Stimulated activated CD4-positive, alpha-beta T cell treated with anti-CD3 and anti-CD28 coated beads, Interleukin-1b, Interleukin-23, amount 100 ng/mL, for 1 hour (primary cell): ENCODE measurements at places on chromosomes 11 and 22.

DNA sequence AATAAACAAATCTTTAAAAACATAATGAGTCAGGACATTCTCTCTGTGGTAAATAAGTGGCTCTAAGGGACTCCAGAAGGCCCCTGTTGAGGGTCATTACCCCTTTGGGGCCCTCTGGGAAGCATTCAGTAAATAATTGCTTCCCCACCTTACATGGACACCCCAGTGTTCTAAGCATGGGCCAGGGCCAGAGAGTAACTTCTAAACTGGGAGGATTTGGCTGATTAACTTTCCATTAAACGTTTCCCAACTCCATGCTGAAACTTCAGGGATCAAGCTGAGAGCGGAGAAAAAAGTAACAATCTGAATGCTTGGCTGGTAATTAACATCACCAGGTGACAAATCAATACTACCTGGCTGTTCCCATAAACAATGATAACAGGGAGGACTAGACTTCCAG lies 783.9 kb upstream of the LRRC4C start:
- no peak for DNase-seq

DNA sequence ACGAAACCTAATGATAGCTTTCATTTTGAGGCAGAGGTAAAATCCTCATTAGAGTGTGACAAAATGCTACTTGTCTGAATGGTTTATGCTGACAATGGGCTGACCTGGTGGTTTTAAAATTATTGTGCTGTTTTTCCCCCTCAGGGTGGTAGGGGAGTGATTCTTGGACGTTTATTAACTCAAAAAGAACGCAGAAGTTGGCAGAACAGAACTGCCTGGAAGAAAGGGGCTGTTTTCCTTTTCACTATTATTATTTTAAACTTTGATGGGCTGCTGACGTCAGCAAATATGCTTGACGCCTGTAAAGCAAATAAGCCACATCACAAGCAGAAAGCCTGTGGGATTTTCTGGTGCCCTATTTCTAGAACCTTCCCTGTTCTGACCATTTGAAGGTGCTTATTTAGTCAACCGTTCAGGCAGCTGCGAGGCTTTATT lies 4.0 kb downstream of the RASSF10 start:
- DNase-seq = no peak

DNA sequence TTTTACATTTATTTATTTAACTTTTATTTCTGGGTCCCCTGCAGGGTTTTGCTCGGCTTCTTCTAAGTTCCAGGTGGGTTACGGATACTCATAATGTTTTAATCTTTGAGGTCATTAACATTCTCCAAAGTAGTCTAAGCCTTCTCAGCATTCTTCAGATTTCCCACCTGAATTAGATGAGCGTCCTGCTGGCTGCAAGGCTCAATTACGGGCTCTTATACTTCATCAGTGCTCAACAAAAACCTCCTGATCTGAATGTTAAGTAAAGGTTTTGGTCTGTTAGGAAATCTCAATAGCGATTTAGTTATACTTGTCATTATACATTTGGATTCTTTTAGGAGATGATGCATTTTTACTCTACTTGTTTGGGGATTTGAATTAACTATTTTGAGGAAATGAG lies 27.3 kb upstream of the NFRKB start:
- DNase-seq = no peak

DNA sequence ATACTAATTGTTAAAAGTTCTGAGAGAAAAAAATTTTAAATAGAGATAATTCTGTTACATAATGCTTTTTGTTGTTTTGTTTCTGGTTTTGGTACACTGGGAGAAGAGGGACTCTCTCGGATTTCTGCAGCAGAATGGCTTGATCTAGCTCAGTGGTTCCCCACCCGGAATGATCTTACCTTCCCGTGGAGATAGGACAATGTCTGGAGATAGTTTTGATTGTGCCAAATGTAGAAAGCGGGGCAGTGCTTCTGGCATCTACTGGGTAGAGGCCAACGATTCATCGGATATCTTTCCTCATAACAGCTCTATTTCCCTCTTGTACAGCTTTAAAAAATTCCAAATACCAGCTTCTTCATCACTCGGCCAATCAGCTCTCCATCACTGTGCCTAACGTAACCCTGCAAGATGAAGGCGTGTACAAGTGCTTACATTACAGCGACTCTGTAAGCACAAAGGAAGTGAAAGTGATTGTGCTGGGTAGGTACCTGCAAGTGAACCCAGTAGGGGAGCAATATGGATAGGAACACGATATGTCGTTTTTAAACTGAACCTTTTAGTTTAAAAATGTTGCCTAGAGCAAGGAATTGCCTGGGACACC lies 13.2 kb downstream of the CRTAM start:
- no peak for DNase-seq

DNA sequence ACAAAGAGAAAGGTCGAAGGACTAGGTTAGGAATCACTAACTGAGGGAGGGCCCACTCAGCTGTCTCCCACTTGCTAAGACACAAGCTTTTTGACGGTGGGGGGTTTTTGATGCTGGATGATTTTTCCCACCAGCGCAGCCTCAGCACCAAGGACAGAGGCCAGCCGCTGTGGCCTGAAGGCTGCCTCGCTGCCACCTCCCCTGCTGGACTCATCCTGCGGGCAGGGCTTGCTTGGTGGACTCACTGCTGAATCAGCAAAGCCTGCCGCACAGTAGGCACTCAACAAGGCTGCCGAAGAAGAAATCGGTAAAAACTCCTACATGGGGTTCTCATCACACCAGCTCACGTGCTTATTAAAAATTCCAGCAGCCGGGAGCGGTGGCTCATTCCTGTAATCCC lies 2.6 kb downstream of the ALG12 start:
- no peak for DNase-seq

GRCh38 chr22:19394274-19395050 lies 37.1 kb downstream of the HIRA start:
- DNase-seq = no peak
